Activated CD4-positive, alpha-beta memory T cell treated with anti-CD3 and anti-CD28 coated beads for 36 hours (primary cell): ENCODE measurements at places on chromosomes 2 and 18.

DNA sequence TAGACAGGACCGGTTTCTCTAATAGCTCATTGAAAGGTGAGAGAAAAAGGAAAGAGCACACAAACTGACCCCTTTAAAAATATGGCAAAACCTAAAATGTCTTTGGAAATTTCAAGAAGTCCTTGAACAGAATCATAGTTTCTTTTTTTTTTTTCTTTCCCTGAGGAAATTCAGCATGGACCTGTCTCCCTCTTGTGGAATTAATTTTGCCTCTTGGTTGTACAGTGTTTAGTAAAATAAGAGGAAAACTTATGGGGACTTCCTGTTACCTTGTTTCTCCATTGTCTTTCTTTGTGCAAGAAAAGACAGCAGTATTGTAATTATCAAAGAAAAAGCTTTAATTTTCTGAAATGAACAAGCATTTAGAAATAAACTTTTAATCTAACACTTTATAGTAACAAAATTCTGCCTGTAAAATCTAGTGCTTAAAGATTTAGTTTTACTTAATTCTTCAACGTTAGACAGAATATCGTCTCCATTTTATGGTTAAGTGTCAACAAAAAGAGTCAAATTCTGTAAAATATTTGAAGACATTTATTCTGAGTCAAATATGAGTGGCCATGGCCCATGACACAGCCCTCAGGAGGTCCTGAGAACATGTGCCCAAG lies 176.3 kb upstream of the NABP1 start:
- no peak for DNase-seq

DNA sequence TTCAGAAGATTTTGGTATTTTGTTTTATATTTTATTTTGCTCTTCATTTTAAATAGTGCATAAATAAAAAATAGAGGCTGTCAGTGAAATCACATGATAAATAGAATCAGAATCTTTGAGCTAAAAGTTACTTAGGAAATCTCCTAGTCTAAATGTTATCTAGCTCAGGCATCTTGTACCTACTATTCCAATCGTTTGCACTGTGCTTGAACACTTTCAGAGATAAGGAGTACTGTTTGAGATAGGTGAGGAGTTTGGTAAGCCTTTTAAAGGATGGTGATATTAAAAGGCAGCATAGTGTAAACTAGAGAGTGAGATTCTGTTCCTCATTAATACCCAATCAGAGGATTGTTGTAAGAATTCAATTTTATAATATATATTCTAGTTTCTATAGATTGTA lies 157.2 kb upstream of the MYO3B start:
- no peak for DNase-seq

DNA sequence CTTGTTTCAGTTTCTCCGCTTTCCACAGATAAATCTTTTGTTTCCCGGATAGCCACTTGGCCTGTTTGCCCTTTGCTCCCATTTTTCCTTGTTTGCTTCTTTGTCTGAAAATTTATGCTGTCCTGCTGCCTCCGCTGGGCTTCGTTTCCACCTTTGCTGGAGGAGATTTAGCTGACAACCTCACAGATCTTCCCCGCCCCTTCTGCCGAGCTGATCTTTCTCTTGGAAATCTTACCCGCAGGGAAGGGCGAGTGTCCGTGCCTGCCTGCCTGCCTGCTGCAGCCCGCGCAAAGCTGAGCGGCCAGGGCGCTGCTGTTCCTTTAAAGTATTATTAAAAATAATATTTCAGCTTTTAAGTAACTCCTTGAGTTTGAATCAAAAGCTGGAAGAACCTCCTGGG lies 1.4 kb upstream of the XRCC5 start:
- DNase-seq = no peak

DNA sequence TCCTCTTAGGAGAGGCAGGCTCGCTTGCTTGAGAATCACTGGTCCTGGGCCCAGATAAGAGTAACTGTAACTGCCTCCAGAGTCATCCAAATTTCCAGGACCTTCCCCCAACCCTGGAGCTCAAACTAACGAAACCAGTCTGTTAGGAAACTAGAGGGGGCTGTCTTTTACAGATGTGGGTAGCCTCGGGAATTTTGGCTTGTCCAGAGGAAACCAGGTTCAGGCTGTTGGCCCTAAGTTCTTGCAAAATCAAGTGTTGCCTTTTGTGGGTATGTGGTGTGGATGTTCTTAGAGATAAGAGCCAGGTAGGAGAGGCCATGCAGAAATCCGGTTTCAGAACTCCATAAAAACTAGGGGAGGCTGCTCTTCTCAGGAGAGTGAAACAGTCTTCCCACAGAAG lies 125.0 kb upstream of the DLX2 start:
- no peak for DNase-seq

- DNase-seq = no peak
Measured at GRCh38 chr2:222523783-222524544, 99.6 kb downstream of the SGPP2 start.

DNA sequence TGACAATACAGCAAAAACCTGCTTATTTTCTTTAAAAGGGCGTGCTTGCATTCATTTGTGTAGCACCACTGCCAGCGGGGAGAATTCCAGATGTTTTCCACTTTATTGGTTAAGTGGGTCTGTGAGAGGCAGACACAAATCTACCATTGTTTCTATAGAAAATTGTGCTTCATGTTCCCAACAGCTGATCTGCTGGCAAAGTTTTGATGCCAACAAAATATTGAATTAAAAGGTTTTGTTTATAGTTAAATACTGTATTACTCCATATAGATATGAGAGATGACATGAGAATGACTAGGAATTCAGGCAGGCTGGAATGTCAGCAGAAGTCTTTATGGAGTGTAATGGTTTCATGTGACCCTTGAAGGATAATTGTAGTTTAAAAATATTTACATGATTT lies 182.7 kb downstream of the MC4R start:
- DNase-seq = no peak

DNA sequence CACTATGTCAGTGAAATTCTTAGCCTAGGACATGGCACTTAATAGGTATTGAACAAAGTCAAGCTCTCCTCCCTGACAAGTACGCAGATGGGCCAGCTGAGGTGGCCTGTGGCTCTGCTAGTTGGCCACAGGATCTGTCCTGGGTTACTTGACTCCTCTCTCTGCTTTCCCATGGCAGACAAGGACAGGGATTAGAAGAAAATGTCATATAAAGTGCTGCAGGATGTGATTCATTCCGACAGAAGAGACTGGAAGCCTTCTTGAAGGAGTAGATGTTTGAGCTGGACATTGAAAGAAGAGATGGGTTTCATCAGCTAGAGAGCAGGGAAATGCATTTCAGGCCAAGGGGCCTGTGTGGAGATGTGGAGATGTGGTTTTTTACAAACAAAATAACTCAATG lies 46.7 kb downstream of the SMAD7 start:
- DNase-seq = no peak

DNA sequence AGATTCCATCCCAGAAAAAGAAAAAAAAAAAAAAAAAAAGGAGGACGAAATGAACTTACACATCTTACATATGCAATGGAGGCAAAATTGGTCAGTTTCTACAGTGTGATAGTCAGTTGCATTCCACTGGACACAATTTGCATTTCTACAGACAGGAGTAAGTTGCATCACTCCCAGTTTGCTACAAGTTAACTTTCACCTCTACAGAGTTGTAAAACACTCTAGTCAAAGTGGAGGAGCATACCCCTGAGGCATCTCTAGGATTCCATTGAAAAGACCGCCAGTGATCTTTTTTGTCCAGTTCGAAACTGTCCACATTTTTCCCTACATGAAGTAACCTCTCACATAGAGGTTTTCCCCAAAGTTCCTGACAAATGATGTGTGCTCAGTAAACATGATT lies 202.8 kb downstream of the VAPA start:
- no peak for DNase-seq

DNA sequence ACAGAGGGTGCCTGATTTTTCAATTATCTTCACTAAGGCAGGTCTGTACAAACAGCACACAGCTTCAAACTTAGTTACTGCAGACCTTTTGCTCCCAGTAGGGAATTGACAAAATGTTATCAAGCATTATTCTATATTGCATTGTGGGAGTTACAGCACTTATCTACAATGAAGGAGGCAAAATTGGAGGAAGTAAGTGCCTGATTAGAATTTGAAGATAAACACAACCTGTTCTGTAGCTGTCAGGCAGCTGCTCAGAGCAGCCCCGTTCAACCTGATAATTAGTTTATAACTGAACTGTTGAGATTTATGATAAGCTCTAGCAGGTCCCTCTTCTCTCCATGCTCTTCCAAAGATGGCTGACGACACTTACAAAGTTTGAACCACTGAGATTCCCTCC lies 364.4 kb upstream of the CYRIA start:
- no peak for DNase-seq

- DNase-seq = no peak
Measured at GRCh38 chr18:13811993-13812392, 12.0 kb upstream of the MC5R start.

DNA sequence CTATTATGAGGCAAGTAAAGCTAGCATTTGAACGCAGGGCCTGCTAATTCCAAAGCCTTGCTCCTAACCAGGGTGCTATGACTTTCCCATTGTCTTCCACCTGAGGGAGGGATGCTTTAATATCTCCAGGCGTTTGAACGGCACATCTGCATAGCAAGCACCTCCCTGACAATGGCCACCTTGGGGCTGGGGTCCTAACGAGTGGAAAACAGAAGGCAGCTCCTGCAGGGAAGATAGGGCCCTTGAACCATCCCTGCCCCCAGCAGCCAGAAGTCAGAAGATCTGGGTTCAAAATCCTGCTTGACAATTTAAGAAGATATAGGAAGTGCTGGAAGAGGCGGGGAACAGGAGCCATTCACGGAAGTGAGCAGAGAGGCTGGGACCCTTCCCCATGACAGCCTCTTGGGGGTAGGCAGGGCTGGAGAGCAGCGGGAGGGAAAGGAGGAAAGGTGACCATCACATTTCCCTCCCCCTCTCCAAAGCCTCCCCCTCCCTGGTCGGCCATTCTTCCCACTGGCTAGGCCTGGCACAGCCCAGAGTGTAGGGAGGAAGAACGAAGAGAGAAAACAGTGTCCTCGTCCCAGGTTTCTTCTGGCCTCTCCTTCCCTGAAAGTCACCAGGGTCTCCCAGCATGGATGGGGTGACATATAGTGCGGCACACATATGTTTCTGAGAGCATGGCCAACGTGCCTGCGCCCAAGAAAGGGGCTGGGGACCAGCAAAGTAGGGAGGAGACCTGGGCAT lies 73.5 kb downstream of the EMX1 start:
- DNase-seq = no peak

- peak; percentile 52 for DNase-seq
Measured at GRCh38 chr2:219689676-219690628, 62.5 kb downstream of the SLC4A3 start.

DNA sequence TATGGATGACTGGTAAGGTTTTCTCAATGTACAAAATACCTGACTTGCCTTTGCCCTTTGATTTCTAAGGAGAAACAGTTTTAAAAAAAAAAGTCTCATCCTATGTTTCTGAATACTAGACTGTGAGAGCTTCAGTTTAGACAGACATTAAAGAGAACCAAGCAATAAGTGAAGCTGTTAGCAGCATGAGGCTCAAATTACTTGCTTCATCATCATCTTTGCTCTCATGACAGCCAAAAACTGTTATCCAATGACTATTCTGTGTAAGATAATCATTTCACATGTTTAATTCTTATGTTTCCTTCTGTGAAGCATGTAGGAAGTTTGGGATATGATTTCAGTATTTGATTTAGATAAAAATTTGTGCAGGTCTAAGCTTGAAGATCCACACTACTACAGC lies 129.2 kb downstream of the COMMD1 start:
- no peak for DNase-seq

DNA sequence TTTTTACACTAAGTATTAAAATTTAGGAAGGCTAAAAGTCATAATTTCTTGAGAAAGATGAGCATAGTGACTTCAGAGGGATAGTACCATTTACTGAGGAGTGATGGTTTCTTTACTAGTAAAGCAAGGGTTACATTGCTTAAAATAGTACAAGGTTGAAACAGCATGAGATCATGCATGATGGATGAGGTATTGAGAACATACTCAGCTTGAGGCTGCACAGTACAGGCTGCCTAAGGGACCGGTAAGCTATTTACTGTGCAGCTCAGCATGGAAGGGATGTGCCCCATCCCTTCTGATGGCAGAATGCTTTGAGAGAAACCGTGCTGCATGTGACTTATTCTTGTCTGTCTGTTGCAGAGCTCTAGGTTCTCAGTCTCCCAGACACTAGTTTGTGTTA lies 122.1 kb downstream of the EML6 start:
- DNase-seq = no peak

GRCh38 chr2:86072271-86072858 lies 33.3 kb downstream of the POLR1A start:
- no peak for DNase-seq

- DNase-seq = peak; percentile 27
Measured at GRCh38 chr2:9799011-9799596, 44.2 kb upstream of the TAF1B start.

DNA sequence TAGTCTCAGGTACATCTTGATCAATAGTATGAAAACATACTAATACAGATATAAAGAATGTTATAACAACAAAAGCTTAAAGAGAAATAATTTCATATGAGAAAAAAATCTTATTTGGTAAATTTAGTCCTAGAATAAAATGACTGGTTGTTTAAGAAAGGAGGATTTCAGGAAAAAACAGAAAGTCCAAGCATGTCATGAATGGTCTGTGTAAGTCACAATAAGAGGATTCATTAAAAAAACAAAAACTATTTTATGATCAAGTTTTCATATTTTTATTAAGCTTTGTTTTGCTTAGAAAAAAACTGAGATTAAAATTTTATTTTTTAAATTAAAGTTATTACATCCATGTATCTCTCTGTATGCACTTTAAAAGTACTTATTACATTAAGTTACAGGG lies 353.9 kb upstream of the SPHKAP start:
- DNase-seq = no peak
